ENCODE measurements at places on chromosomes 7 and 10. TPM values are rescaled to one million over a fixed set of nuclear protein-coding genes. Genes with fewer than 3 reads are reported as not detected.

BLOC1S2 gene
- total RNA-seq = 88.8 TPM

CC2D2B gene
- total RNA-seq = 0.33 TPM

ELMO1 gene
- total RNA-seq = 1.5 TPM

MRC1 gene
- not detected for total RNA-seq

KLF14 gene
- under 0.01 TPM for total RNA-seq

ADAP1 gene
- 2.3 TPM for total RNA-seq

CYP3A4 gene
- not detected for total RNA-seq

CCL26 gene
- 1.3 TPM for total RNA-seq

PRKG1 gene
- total RNA-seq = 60.1 TPM

HDAC9 gene
- total RNA-seq = 3.6 TPM

ARMC3 gene
- not detected for total RNA-seq

FFAR4 gene
- total RNA-seq = not detected

TUBB8 gene
- not detected for total RNA-seq

PYROXD2 gene
- 12.8 TPM for total RNA-seq

KDM7A gene
- total RNA-seq = 4.8 TPM

ZEB1 gene
- total RNA-seq = 172 TPM

RNF32 gene
- total RNA-seq = 2.8 TPM

ZNF239 gene
- 6.2 TPM for total RNA-seq

LEP gene
- 2.8 TPM for total RNA-seq

VKORC1L1 gene
- 12.7 TPM for total RNA-seq

NAT16 gene
- not detected for total RNA-seq

METTL27 gene
- 4.9 TPM for total RNA-seq

ANKRD30A gene
- not detected for total RNA-seq

RSU1 gene
- 28.5 TPM for total RNA-seq

NPSR1 gene
- not detected for total RNA-seq

ADAM22 gene
- 0.51 TPM for total RNA-seq

SFRP4 gene
- total RNA-seq = 54.2 TPM

CLDN12 gene
- 44.8 TPM for total RNA-seq

MBL2 gene
- not detected for total RNA-seq

TMEM270 gene
- total RNA-seq = not detected

COL26A1 gene
- total RNA-seq = not detected

PTPN20 gene
- 0.33 TPM for total RNA-seq

MUC12 gene
- total RNA-seq = 0.51 TPM

IGFBP3 gene
- total RNA-seq = 8.9 TPM

Data from fibroblast of lung (primary cell).